ENCODE measurements at places on chromosomes 6 and 20.

DNA sequence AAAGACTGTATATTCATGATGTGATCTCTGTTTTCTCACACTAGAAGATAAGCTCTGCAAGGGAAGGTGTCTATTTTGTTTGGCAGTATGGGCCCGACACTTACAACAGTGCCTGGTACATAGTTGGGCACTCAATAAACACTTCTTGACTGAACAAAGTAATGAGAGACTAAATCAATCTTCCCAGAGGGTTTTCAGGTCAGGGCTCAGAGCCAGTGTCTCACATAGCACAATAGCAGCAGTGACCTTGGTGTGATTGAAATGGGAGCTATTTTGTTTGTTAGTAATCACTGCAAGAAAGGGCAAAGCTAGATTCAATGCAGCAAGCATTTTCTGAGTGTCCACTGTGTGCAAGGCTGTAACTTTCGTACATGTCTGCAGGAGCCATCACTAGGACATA lies 26.4 kb upstream of the GCM1 start:
- no peak for DNase-seq

GRCh38 chr6:47485083-47485482 lies 7.5 kb downstream of the CD2AP start:
- DNase-seq = no peak

DNA sequence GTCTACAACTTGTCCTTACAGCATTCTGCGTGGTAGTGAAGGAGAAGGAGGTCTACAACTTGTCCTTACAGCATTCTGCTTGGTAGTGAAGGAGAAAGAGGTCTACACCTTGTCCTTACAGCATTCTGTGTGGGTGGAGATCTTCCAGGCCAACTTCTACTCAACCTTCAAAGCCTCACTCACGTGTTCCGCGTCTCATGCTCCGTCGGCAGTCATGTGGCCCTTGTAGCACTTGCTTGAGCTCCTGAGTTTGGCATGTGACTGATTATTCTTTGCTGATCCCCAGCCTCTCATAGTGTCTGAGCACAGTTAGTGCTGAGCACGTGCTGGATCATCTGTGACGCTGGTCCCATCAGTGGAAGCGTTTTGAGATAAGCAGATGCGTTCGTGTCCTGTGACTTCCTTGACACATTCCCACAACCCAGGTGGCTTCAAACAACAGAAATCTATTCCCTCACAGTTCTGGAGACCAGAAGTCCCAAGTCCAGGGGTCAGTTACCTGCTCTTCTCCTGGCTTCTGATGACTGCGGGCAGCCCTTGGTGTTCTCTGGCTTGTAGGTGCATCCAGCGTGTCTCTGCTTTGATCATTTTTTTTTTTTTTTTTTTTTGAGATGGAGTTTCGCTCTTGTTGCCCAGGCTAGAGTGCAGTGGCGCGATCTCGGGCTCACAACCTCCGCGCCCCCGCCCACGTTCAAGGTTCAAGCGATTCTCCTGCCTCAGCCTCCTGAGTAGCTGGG lies 2.6 kb downstream of the SS18L1 start:
- DNase-seq = no peak

- no peak for DNase-seq
These were observed 30.3 kb upstream of the GCM1 start for GRCh38 chr6:53178837-53179432.

DNA sequence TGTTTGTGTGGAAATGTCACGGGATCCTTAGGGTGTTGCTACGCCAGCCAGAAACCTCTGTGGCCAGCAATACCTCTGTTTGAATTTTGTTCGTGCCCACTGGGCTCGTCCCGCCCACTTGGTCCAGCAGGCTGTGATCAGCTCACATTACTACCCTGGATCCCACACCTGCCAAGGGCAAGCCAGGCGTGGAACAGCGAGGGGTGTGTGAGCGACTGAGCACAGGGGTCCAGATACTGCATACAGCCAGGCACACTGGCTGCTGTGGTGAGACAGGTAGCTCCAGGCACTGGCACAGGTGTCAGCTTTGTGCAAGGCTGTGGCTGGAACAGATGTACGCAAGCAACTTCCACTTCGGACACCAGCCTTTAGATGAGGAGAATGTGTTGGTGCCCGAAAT lies 718.9 kb downstream of the EPHA7 start:
- no peak for DNase-seq

GRCh38 chr6:103002282-103002681 lies 1608.8 kb downstream of the GRIK2 start:
- no peak for DNase-seq
